A549 treated with CpdA at 1 μM for 4 hours (cell line): ENCODE measurements at places on chromosomes 4 and X. TPM values are rescaled to one million over a fixed set of nuclear protein-coding genes. Genes with fewer than 3 reads are reported as not detected.

SLC10A4 gene
- 5.4 to 8.0 TPM (median 7.7 TPM) in 5 replicates for total RNA-seq

ATOH1 gene
- not detected in 5 replicates for total RNA-seq

NLRP2B gene
- not detected in 5 replicates for total RNA-seq

SRPK3 gene
- 0.07 to 0.10 TPM in 2 of 5 replicates, not detected in the others for total RNA-seq

JAKMIP1 gene
- total RNA-seq: 0.02 TPM in 1 of 5 replicates, not detected in the others

PABPC1L2B gene
- not detected in 5 replicates for total RNA-seq

TEX13C gene
- 0.02 TPM in 1 of 5 replicates, not detected in the others for total RNA-seq

PLAC8 gene
- total RNA-seq: 0.93 to 1.3 TPM (median 1.0 TPM) in 5 replicates

FRMD7 gene
- total RNA-seq: not detected in 5 replicates
